ENCODE measurements at places on chromosomes 6 and 20.

DNA sequence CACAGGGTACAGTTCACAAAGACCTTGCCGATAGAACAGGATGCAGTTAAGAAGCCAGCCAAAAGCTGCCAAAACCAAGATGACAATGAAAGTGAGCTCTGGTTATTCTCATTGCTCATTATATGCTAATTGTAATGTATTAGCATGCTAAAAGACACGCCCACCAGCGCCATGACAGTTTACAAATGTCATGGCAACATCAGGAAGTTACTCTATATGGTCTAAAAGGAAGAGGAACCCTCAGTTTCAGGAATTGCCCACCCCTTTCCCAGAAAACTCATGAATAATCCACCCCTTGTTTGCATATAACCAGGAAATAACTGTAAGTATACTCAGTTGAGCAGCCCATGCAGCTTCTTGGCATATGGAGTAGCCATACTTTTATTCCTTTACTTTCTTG is 748.7 kb downstream of the QKI start:
- no peak for DNase-seq

- no peak for DNase-seq
Measured at GRCh38 chr20:9298906-9299305, 215.5 kb upstream of the LAMP5 start.

DNA sequence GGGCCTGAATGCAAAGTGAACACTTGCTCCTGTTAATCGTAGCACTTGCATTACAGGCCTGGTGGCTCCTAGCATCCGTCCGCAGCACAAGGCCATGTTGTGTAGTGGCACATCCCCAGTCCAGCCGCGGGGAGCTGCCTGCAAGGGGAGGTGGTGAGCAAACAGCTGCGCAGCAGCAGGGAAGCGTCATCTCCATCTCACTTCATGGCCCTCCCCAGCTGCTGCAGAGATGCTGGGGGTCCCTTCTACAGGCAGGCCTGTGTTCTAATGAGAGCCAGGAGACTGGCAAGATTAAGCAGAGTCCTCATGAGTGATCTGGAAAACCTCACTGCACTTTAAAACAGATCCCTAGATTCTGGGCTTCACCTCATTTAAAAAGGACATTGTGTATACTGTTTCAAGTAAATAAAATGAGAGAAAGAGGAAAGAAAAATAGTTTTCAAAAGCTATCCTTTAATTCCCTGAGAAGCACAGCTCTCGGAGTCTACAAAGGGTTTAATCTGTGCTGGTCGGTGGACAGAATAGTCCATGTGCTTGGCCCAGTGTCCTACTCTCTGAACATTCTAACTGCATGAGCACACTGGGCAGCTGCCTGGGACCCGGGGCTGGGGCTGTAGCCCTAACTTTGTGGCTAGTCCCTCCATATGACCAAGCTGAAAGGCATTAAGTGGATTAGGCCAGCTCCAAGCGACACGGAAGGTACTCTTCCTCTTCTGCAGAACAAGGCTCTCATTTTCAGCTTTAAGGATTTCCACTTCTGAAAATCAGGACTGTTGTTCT is 125.8 kb downstream of the LY86 start:
- DNase-seq, result no peak

DNA sequence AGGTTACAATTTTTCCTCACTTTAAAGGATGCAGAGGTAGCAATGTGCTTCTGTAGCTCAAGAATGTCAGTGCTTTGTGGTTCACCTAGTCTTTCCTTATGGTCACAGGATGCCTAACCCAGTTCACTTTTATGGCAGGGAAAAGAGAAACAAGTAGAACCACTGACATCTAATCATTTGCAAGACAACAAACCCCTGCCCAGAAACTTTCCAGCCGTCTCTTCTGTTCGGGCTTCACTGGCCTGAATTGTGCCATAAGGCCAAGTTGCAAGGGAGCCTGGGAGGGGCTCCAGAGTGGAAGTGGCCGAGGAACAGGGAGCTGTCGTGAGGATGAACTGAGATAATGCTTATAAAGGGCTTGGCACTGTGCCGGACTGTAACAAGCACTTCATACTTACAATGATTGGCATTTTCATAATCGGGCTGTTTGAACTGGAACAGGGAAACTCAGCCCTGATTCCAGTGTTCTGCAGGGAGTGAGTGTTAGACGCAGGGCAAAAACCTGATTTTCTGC is 212.6 kb downstream of the BCAS1 start:
- no peak for DNase-seq

GRCh38 chr20:61662968-61663331 is 402.7 kb downstream of the TAF4 start:
- no peak for DNase-seq

DNA sequence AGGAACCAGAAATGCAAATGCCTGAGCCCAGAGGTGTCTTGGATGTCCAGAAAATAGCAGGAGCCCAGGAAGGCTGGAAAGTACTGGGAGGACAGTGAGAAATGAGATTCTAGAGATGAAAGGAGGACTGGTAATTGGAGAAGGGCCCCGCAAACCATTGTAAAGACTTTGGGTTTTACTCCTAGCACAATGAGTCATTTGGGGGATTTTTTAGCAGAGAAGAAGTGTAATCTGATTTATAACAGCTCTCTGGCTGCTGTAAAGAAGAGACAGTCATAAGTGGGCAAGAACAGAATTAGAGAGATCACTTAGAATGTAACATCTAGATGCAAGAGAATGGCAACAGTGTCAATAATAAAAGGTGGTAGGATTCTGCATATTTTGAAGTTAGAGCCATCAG is 40.2 kb downstream of the SLC35F1 start:
- DNase-seq, result no peak

Data from amniotic stem cell (primary cell).